ENCODE measurements at places on chromosomes 6 and 20. TPM values are rescaled to one million over a fixed set of nuclear protein-coding genes. Genes with fewer than 3 reads are reported as not detected.

Gene NNAT
- total RNA-seq = not detected

Gene TCP1
- total RNA-seq = 254 TPM

Gene TCP11
- not detected for total RNA-seq

Gene MYO6
- 6.8 TPM for total RNA-seq

Gene CD93
- total RNA-seq = not detected

Gene TGM3
- total RNA-seq = 0.05 TPM

Gene CCDC170
- 0.14 TPM for total RNA-seq

Gene CDH4
- 7.8 TPM for total RNA-seq

Gene FKBP1C
- 2.0 TPM for total RNA-seq

Gene ERVFRD-1
- total RNA-seq = not detected

Gene SEL1L2
- total RNA-seq = not detected

Gene GPR6
- total RNA-seq = not detected

Measured in A549 treated with RU486 at 1 μM for 4 hours (cell line).